Neural crest cell (in vitro differentiated cells): ENCODE measurements at places on chromosomes 6 and 20.

DNA sequence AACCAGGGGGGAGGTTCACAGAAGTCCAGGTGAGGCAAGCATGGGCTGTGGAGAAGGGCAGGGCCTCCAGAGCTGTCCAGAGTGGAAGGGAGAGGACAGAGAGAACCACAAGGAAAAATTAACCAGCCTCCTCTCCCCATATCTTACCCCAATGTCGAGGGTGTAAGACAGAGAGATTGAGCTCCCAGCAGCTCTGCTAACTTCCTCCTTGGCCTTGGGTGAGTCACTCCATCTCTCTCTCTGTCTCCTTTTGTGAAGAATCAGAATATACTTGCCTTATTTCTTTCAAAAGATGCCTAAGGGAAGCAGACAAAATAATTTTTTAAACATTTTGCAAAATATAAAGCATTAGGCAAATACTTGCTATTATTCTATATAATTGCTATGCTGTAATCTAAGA, 58.3 kb upstream of the IYD start:
- DNase-seq: no peak

- DNase-seq: no peak
Measured at GRCh38 chr6:51827580-51827979, 259.8 kb downstream of the PKHD1 start.

DNA sequence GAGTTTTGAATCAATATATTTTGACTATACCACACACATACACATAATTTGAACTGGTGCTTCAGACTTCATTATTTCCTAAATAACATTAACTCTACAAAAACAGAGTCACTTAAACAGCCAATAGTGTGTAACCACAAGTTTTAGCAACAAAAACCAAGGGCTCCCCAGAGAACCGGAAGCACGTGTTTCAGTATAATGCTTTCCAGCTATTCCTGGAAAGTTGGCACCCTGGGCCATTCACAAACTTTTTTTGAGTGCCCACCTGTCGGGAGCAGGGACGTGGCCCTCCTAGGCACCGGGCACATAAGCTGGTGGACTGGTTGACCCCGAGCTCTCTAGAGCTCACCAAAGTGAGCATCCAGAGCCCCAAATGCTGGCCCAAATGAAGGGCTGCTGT, 1.9 kb upstream of the SLC35D3 start:
- DNase-seq: no peak

DNA sequence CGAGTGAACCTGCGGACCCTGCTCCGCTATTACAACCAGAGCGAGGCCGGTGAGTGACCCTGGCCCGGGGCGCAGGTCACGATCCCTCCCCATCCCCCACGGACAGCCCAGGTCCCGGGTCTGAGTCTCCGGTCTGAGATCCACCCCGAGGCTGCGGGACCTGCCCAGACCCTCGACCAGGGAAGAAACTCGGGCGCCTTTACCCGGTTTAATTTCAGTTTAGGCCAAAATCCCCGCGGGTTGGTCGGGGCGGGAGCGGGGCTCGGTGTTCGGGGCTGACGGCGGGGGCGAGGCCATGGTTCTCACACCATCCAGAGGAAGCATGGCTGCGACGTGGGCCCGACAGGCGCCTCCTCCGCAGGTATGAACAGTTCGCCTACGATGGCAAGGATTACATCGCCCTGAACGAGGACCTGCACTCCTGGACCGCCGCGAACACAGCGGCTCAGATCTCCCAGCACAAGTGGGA, 46.9 kb upstream of the TRIM26 start:
- DNase-seq: no peak

DNA sequence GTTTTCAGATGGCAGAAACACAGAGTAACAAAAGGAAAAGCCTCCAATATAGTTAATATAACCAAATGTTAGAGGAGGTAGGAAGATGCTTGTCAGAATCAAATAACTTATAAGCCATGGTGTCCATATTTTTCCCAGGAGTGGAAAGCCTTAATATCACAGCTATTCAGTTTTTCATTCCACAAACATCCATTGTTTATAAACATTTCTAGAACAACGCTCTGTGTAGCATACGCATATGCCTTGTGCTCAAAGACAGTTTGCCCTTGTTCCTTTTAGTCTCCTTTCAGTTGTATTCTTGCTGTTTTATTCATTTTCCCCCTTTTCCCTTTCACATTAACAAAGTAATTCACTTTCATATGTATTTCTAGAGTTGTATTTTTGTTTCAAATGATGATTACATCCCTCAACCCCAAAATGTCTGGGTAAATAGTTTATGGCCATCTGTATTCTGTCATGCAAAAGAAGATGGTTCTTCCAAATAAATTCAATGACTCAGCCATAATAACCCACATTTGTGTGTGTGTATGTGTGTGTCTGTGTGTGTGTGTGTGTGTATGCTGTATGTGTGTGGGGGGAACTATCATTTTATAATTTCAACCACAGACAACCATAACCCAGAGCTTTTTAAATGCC, 455.7 kb upstream of the SOX4 start:
- no peak for DNase-seq

DNA sequence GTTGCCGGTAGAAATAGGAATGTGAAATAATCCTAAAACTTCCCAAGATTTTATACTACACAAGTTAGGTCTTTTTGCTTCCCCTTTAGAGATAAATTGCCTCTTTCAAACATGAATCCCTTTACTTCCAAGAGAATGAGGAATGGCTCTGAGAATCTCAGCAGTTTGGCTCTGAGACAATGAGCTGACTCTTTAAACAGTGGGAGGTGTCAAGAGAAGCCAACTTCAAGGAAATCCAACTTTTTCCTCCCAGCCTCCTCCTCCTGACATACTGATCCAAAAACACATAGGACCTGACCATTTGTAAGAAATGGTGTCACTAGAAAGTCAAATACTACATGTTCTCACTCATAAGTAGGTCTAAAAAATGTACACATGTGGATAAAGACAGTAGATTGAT, 154.2 kb downstream of the ALDH8A1 start:
- no peak for DNase-seq
